Activated T-helper 2 cell treated with anti-CD3 and anti-CD28 coated beads, Interferon-gamma antibody, Interleukin-2, Interleukin-4, amounts not matched to agents 10 μg/mL and 5 μg/mL and 100 μg/mL, durations not matched to agents 14 hours and 24 hours and 36 hours (primary cell): ENCODE measurements at places on chromosomes 11 and 22. TPM values are rescaled to one million over a fixed set of nuclear protein-coding genes. Genes with fewer than 3 reads are reported as not detected.

BTG4 gene
- total RNA-seq: not detected in 2 replicates

- DNase-seq: no peak
These were observed 62.7 kb upstream of the FIBIN start for GRCh38 chr11:26931248-26931631.

GP1BB gene
- total RNA-seq: not detected in 2 replicates

MB gene
- 0.50 and 0.67 TPM in 2 replicates for total RNA-seq

FDX1 gene
- total RNA-seq: 13.0 and 13.1 TPM in 2 replicates

- no peak for DNase-seq
These were observed 20.9 kb downstream of the DKK3 start for GRCh38 chr11:11987503-11988022.

DNA sequence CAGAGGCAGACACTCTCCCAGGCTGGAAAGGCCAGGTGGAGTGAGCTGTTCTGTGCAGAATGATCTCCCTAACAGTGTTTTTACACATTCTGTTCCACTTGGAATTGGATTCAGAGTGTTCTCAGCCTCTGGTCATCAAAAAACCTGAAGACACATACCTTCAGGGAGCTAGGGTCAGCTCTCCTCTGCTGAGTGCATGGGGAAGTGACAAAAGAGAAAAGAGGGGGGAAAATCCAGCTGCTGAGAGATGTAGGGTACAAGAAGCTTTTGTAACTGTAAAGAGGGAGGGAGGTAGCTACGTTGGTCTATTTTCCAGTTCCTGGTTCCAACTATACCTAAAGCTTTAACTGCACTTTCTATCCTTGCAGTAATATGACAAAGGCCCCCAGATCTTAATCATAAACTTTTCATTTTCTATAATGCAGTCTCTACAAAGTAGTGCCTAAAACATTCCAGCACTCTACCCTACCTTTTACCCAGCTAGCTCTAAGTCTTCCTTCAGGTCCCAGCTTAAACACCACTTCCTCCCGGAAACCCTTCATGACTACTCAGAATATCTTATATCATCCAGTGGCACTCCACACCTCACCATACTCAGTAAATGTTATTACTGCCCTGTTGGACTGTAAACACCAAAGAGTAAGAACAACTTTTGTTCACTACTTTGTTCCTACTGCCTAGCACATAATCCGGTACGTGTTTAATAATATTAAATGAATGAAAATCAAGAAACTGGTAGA lies 9.2 kb downstream of the MAPK1 start:
- no peak for DNase-seq

DNA sequence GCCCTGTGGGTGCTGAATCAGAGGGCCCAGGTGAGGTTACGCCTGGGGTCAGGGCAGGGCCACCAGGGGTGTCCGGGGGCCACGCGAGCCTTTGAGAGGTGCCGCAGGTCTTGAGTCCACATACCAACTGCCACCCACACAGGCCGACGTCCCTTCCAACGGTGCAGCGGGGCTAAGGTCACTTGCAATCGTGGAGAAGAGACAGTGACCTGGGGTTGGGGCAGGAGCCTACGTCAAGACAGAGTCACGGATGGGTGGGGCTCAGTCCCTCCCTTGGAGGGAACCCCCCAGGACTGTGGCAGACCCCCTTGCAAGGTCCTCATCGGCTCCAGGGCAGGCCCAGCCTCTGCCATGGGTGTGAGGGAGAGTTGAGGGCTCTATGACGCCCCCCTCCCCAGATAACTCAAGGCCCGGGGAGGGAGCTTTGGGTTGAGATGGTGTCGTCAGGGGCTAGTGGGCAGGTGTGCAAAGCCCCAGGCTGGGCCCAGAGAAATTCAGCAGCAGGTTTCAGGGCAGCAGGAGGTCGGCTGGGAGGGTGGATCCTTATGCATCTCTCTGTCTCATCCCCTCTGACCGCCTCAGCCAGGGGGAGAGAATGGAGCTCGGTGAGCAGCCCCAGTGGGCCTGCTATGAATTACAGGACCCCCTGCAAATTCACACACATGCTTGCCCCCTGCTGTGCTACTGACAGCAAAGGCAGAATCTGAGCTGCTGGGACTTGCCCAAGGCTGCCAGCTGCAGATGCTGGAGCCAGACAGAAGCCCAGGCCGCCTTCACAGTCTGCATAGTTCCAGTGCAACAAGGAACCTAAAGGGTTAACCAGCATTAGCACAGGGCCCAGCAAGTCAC lies 60.0 kb downstream of the MYEOV start:
- no peak for DNase-seq

DNA sequence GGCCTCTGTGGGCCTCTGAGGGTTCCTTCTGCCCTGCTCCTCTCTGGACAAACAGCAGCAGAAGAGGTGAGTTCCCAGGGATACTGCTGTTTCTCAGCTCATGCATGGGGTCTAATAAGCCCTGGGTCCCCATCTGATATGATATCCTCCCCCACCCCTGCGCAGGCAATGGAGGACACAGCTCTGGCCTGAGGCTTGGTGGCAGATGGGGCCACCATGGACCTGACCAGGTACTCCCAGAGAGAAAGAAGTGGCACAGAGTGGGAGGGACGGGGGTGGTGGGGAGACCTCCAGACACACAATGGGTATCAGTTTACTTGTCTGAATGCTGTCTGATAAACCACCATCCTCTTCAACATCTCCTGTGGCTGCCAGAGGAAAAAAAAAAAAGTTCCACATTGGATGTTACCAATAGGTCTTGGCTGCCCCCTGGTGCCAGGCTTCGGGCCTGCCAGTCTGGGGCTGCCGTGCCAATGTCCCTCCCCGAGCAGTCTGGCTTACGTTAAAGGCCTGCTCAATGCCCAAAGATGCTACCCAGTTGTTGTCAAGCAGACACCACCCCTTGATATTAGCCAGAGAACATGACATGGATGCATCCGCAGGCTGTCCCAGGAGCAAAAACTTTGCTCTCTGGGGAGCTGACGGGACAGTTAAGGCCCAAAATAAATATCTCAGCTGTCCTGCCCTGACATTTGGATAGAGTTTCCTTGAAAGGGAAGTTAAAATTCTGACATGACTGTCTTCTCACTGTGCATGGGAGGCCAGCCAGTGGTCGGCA lies 27.9 kb upstream of the ABCC8 start:
- DNase-seq: peak; percentile 69

- no peak for DNase-seq
These were observed 333.9 kb downstream of the METTL15 start for GRCh38 chr11:28442131-28442530.

CHRDL2 gene
- total RNA-seq: not detected in 2 replicates

NXPE1 gene
- not detected in 2 replicates for total RNA-seq

DNA sequence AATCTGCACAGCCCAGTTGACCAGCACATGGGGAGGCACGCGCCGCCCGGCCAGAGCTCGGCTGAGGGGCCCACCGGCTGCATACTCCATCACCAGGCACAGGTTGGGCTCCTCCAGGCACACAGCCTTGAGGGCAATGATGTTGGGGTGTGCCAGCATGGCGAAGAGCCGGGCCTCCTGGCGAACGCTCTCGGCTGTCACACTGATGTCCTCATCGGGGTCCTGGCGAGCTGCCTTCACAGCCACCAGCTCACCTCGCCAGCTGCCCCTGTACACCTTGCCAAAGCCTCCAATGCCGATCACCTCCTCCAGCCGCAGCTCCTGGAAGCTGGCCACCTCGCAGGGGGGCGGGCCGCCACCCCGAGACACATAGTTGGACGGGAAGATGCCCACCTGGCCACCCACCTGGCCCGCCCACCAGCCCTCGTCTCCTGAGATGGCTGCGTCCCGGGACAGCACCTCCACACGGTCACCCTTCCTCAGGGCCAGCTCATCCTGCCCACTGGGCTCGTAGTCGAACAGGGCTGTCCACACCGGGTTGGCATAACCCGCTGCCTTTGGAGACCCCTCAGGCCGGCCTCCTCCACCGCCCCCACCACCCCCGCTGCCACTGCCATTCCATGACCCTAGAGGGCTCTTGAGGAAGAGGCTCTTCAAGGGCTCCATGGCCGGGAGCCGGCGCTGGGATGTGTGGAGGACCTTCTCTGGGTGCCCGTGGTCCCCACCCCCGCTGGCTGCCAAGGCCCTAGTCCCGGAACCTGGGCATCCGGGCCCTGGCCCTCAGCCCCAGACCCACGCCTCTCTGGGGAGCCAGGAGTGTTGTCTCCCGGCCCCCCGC lies 711 bp downstream of the MAP3K11 start:
- peak; percentile 21 for DNase-seq

RTN4RL2 gene
- 0.18 TPM in 1 of 2 replicates, not detected in the other for total RNA-seq
